ENCODE measurements at places on chromosomes 2 and 18.

- peak; percentile 39 for DNase-seq
These were observed 140.4 kb downstream of the ANKRD44 start for GRCh38 chr2:197170208-197170607.

GRCh38 chr18:69658103-69658502 lies 257.4 kb downstream of the DOK6 start:
- DNase-seq: no peak

GRCh38 chr2:37851428-37851827 lies 73.7 kb upstream of the RMDN2 start:
- no peak for DNase-seq

DNA sequence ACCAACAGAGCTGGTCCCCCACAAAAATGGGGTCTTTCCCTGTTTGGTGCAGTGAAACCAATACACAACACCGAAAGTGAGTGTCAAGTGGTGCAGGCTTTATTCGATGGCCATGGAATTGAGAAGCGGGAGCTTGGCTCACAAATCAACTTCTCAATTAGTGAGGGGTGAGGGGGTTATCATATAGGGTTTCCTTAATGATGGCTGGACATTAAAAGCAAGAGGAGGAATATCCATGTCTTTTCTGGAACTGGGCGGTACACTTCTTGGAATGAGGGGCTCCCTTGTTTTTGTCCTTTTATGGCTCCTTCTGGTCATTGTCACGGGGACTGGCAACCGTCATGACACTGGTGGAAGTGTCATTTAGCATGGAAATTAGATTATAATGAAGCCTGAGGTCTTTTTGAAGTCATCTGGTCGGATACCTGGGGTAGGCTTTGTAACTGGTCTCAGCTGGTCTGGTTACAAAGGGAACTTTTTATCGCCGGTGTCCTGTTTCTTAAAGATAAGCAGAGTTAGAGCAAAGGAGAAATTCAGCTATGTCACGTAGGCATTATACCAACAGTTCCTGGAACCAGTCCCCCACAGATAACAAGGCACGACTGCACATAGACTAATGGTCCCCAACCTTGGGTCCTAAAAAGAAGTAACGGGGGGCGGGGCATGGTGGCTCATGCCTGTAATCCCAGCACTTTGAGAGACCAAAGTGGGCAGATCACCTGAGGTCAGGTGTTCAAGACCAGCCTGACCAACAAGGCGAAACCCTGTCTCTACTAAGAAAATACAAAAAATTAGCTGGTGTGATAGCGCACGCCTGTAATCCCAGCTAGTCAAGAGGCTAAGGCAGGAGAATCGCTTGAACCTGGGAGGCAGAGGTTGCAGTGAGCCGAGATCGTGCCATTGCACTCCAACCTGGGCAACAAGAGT lies 93.5 kb upstream of the NDUFV2 start:
- DNase-seq: no peak

- DNase-seq: no peak
These were observed 23.6 kb downstream of the QPCT start for GRCh38 chr2:37367984-37368383.

DNA sequence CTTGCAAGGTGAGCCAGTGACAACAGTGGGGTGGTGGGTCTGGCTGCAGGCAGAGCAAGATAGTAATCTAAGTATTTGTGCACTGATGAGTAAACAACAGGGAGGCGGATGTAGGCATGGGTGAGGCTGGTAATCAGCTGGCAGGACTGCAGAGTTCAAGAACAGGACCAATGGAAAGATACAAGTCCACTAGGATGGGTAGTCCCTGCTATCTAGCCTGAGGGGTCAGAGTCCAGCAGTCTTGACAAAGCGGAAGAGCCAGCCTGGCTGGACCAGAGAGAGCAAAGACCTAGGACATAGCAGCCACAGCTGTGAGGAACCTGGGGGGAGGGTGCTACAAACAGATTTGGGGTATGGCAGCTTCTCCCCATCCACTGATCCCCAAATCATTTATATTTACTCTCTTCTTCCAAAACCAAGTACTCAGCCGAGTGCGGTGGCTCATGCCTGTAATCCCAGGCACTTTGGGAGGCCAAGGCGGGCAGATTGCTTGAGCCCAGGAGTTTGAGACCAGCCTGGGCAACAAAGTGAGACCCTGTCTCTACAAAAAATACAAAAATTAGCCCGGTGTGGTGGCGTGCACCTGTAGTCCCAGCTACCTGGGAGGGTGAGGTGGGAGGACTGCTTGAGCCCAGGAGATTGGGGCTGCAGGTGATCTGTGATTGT lies 25.9 kb downstream of the VIL1 start:
- DNase-seq: no peak

DNA sequence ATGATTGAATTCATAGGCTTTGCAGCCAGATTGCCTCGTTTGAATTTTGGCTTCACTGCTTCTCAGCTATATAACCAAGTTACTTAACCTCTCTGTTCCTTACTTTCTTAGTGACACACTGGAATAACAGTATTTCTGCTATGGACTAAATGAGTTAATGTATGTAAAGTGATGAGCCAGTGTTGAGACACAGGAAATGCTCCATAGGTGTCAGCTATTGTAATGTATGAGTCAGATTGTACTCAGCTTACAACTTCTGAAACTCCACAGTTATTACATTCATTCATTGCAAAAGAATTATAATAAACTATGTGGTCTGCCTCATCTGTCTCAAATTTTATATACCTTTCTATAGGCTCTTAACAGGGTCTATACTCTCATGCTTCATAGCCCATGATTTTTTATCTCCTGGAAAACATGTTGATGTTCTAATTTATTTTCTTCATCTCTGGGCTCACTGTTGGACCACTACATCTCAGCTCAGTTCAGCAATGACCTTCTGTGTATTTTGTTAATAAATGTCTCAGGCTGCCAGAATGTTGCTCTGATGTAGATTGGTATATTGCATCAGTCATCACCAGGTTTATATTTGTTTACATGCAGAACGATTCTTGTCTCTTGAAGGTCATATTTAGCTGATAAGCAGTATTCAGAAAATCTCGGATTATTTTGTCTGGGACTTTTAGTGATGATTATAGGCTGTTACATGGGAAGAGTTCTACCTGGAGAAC lies 76.2 kb downstream of the MAP3K20 start:
- DNase-seq: peak; percentile 84

- DNase-seq: no peak
These were observed 134.9 kb upstream of the REV1 start for GRCh38 chr2:99624677-99625076.

DNA sequence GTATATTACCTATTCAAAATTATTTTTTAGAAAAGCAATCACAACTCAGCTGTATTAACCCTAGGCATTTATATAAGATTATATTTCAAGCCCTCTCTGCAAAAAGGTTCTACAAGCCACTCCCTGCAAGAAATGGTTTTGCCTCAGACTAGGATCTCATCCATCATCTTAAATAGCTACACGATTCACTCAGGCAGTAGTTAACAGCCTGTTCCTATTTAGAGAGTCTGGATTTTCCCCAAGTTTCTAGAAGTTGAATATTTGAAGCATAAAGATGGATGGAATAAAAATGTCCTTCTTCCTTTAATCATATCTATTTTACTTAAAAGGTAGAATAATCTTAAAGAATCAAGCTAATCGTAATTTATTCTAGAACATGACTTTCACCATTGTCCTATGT lies 167.1 kb upstream of the STK17B start:
- no peak for DNase-seq

DNA sequence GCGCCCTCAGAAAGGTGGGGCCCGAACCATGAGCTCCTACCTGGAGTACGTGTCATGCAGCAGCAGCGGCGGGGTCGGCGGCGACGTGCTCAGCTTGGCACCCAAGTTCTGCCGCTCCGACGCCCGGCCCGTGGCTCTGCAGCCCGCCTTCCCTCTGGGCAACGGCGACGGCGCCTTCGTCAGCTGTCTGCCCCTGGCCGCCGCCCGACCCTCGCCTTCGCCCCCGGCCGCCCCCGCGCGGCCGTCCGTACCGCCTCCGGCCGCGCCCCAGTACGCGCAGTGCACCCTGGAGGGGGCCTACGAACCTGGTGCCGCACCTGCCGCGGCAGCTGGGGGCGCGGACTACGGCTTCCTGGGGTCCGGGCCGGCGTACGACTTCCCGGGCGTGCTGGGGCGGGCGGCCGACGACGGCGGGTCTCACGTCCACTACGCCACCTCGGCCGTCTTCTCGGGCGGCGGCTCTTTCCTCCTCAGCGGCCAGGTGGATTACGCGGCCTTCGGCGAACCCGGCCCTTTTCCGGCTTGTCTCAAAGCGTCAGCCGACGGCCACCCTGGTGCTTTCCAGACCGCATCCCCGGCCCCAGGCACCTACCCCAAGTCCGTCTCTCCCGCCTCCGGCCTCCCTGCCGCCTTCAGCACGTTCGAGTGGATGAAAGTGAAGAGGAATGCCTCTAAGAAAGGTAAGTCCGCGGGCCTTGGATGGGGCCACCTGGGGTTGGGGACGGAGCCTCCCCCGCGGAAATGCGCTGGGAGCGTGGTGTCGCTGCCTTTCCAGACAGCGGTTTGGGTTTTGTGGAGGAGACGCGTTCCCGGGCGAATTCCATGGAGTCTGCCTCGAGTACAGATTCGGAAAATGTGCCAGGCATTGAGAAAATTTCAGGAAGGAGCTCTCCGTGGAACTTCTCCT lies 559 bp downstream of the HOXD1 start:
- no peak for DNase-seq

DNA sequence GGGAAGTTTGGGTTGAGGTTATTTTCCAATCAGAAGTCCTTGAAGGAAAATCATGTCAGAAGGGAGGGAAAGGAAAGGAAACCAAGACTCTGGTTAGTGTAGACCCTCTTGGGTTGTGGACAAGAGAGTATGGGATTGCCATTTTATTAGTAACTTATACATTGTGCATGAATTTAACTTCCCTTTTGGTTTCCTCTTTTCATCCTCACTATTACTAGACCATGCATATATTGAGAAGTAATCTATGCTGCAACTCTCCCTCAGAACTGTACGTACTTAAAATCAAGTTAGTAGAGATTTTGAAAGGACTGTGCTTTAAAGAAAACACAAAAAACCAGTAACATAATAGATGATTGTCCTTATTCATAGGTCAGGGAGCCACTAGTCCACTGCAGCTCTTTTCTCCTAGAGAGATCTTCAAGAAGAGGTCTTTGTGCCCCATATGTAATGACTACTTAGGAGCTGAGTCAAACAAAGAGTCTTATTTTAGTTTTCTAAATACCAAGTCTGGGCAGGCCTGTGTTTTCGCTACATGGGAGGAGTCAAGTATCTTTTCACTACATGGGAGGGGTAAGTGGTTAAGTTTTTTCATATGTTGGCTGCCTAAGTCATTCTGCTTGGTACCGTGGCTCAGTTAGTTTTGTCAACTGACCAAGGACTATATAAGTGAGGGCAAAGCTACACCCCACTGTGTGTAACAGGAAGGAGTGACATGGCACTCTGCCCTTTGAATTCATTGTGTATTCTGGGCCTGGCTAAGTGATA lies 25.2 kb upstream of the FAM117B start:
- DNase-seq: no peak

- DNase-seq: no peak
These were observed 46.6 kb upstream of the HNRNPA3 start for GRCh38 chr2:177165721-177166711.

DNA sequence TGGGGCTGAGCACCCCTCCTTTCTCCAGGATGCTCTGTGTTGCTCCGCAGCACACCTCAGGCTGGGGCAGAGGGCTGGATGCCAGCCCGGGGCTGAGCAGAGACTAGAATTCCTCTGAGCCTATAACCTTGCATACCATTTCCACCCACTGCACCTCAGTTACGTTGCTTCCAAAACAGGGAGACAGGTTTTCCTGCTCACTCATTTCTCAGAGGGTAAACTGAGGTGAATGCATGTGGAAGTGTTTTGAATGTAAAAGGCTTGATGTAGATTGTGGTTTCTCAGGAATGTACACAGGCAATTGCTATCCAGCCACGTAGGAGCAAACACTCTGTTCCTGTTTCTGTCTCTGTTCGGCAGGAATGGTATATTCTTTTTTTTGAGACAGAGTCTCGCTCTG lies 45.3 kb downstream of the EDAR start:
- DNase-seq: no peak

DNA sequence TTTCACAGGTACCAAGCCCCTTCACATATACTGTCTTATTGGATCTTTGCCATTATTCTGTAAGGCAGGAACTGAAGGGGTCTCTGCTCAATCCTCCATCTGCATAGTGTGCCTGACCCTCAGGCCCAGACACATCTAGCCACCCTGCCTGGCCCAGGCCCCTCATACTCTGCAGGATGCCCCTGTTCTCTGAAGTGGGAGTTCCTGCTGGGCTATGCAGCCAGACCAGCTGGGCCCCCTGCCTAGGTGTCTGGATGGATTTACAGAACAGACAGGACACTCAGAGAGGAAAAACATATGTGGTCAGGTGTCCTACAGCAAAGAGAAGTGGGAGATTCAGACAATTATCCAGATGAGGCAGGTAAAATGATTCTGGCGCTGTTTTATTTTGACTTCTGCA lies 42.0 kb downstream of the SLC4A5 start:
- DNase-seq: no peak

DNA sequence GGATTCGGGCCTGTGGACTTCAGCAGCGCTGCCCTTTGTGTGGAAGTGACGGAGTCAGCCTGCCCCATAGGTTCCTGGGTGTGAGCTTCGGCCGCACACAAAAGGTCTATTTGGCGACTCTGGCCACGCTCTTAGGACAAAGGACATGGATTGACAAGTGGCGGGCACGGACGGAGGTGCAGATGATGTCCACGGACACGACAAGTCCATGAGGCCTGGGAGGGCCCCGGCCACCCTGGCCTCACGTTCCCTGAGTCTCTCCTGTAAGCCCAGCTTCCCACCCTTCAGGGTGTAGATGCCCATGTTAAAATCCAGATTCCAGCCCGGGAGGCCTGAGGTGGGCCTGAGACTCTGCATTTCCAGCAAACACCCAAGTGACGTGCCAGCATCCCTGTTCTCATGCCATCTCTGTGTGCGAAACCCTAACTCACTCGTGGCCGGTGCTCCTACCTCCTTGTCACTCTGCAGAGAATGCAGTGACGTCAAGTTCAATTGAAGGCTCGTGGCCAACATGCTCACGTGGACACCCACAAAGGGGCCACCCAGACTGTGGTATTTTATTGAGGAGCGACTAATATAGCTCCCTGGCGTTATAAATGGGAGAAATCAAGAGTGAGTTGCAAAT lies 111.7 kb downstream of the RTP5 start:
- DNase-seq: no peak

DNA sequence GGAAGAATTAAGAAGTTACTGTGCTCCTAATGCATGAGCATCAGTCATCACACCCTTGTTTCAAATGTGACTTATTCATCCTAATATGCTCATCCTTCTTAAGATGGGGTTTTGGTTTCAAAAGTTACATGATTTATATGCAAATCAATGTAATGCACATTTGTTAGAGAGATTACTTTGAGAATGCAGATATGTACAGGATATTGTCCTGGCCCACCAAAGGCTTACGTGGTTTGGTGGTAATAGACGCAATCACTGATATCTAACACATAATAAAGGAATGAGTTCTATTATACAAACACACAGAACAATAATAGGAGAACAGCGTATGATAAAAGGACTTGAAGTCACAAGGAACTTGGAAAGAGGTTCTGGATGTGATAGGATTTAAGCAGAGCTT lies 11.1 kb upstream of the COL5A2 start:
- DNase-seq: no peak

GRCh38 chr2:26555246-26556133 lies 77.6 kb upstream of the OTOF start:
- DNase-seq: peak; percentile 18

GRCh38 chr2:207847807-207848544 lies 78.3 kb upstream of the FZD5 start:
- DNase-seq: peak; percentile 20

GRCh38 chr2:118808429-118808809 lies 39.0 kb downstream of the EN1 start:
- no peak for DNase-seq
